ENCODE measurements at places on chromosomes 1 and 21. TPM values are rescaled to one million over a fixed set of nuclear protein-coding genes. Genes with fewer than 3 reads are reported as not detected.

DNA sequence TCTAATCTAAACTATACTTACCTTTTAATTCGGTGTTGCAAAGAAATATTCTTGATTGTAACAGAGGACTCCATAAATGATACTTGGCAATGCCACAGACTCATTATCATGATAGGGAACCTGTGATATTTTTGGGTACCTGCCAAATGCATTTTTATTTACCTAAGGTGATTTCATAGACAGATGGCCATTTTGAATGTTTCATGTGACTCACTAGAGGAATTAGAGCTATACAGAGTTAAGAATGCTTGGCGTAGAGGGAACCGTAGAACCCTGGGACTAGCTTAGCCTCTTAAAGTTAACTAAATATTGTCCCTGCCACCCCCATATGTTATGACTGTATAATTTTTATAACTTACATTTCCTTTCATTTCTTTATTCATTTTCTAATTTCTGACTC lies 136.1 kb downstream of the DISP1 start:
- no peak for DNase-seq

DNA sequence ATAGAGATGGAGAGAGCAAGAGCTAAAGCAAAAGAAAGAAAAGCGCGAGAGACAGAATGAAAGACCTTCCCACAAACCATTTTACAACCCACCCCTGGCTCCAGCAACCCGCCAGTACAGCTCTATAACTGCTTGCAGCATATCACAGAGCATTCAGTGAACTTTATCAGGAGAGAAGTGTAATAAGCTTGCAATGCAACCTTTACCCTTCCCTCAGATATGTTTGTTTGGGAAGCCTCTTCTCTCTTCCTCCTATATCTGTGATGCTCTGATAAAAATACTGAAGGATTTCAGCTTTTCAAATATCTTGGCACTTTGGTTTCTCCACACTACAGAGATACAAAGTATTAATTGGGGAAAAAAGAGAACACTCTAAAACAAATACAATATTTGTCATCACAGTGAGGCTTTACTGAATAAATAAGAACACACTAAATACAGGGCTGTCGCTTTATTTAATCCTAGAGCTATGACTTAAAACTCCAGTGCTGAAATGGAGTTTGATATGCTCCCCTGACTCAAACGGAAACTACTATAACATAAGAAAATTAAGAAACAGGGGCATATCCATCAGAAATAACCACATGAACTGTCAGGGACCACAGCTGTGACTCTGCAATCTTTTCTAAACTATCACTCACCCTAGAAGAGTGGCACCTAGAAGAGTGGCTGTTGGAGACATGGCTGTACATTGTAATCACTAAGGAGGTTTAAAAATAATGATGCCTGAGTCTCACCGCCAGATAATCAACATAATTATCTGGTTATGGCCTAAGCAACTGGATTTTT lies 6.7 kb downstream of the CRP start:
- DNase-seq = no peak

- DNase-seq = no peak
Measured at GRCh38 chr1:22371408-22371807, 80.2 kb upstream of the ZBTB40 start.

- DNase-seq = no peak
Measured at GRCh38 chr1:208980605-208981004, 602.9 kb upstream of the CAMK1G start.

DNA sequence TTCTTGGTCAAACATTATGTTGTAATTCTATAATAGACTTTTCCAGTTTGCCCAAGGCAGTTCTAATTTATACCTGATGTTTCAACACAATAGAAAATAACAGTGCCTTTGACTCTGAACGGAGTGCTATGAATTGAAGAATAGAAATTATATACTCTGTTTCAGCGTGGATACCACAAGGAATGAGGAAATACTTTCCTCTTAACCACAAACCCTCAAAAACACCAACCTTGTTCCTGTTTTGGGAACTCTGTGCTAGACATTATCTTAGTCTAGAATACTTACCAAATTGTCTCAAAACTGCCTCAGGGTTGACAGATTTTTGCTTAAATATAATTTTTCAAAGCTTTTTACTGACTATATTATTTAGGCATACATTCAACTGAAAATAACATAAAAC lies 1629.3 kb downstream of the MRPL39 start:
- no peak for DNase-seq

GRCh38 chr1:113226148-113226547 lies 153.2 kb downstream of the LRIG2 start:
- DNase-seq = no peak

Gene AIDA
- 42.9 TPM for total RNA-seq

Gene ECM1
- 55.8 TPM for total RNA-seq

Gene SELL
- 1.9 TPM for total RNA-seq

Gene PKP1
- not detected for total RNA-seq

Gene CLEC20A
- total RNA-seq = not detected

Data from ascending aorta (tissue), 2 donors.